ENCODE measurements at places on chromosomes 12 and 14.
A peak's percentile ranks its signal among the peaks of the same experiment; 100 is the strongest.

DNA sequence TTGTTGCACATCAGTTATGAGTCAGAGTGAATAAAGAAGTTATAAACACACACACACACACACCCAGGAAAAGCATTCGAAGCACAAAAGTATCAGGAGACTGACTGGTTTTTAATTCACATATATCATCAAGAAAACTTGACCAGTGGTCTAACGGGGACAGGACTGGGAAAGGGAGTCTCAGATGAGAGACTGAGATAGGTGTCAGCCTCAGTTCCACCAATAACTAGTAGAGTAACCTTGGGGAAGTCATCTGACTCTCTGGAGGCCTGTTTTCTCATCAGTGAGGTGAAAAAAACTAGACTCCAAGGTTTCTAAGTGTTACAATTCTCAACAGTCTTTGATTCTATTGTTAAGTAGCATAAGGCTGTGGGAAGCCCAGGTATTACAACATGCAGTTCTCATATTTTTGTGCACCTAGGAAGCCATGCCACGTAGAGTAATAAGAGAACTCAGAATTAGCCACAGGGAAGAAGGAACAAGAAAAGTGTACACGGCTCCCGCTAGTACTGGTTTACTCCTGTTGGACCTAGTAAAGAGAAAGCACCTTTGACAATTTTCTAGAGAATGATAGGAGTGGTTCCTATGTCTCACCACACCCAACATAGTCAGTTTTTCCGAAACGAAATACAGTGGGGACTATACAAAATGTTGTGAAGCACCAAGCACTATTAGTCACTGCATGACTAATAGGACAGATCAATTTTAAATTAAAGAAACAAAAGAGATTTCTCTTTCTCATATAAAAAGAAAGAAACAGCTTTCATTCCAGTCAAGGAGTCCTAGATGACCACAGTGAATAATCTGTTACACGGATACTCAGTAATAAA lies 5.0 kb downstream of the PPTC7 start:
- DNase-seq, result peak; percentile 61

DNA sequence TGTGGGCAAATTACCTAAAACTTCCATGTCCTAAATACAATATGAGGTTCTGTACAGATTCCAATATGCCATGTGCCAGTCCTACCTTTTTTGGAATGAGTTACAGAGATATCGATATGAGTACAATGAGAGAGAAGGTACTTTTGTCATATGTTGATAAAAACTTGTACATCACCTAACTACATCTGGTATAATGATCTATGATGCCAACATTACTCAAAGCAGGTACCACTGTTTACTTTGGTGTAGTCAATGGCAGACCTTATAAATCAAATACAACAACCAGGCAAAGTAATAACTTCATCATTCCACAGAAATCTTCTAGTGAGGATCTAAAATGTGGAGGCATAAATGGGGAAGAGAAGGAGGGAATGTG lies 12.7 kb downstream of the TEP1 start:
- no peak for DNase-seq

DNA sequence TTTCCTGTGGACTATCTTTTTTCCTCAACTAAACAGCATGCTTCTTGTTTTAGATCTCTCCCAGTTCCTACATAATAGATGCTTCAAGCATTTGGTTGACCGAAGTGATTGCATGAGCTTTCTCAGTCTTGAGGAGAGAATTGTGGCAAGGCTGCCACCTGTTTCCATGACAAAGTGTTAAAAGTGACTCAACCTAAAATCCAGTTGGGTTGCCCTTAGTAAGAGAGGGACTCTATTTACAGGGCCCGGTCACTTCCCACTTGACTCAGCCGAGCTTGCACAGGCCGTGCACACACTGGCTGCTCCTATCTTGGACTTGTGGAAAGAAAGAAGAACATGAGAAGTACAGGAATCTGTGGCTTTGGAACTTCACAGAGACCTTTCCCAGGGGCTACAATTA lies 2.1 kb upstream of the B4GALNT3 start:
- no peak for DNase-seq

- no peak for DNase-seq
These were observed 301.0 kb upstream of the MIS18BP1 start for GRCh38 chr14:45553981-45554380.

GRCh38 chr14:92380131-92380530 lies 57.2 kb downstream of the SLC24A4 start:
- no peak for DNase-seq

DNA sequence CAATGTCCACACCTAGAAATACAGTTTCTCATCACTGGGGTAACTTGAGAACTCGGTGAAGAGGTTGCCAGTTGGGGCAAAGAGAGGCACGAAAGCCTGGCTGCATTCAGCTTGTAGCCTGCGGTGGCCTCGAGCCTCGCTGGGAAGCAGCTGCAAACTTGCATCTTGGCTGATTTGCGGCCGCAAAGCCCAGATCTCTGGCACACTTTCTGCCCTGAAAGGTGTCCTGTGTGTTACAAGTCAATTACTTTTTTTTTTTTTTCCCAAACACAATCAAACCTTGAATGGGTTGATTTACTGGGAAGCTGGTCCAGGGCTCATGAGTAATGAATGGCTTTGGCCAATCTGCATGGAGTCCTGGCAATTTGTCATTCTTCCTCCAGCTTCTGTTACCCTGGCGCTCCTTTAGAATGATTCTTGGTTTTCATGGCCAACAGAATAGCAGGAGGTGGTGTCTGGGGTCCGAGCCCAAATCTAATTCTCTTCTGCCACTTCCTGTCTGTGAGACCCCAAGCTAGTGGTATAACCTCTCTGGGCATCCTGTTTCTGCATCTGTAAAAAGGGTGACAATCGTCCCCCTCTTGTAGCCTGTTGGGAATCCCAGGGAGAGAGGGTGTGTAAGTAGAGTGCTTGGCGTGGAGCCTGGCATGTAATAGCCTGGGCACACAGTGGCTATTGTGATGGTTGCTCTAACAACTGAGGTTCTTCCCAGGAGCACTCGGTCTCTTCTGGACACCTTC lies 6.7 kb downstream of the BCL7A start:
- DNase-seq, result no peak

DNA sequence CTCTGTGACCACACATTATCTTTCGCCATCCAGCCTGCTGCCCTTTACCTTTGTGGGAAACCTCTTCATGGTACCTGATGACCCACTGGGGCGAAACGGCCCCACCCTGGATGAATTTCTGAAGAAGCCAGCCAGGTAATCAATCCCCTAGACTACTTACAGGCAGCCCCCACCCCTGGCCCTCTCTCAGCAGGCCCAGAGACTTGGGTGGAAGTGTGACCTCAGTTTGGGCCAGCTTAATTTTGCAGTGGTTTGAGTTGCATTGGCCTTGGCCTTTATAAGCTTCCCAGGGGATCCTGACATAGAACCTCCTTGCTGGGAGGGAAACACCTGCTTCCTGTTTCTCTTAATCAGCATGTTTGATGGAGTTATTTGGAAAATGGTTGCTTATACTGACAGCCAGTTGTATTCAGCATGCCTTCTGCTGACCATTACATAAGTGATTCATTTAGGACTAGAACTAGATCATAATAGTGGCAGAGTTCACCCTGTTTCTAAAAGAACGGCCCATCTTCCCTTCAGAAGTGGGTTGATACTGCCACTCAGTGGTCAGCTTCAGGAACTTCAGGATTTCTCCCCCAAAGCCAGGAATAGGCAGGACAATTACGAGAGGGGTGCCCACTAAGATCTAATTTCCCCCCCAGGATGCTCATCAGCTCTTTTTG lies 6.1 kb downstream of the SDR39U1 start:
- peak; percentile 67 for DNase-seq

DNA sequence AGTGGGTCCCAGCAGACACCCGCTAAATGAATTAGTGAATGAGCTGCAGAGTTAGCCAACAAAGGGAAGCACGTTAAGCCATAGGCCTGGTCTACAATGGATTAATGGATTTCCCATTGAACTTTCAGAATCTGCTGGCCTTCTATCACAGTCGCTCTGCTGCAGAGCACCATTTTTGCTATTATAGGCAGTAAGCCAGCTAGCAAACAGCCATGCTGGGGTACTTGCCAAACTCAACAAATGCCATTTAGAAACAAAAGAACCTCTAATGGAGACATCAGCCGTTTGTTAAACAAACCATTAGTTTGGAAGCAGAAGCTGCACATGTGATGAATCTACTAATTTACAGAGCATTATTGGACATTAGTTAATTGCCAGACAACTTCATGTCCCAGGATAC lies 181.1 kb upstream of the STXBP6 start:
- DNase-seq, result no peak

DNA sequence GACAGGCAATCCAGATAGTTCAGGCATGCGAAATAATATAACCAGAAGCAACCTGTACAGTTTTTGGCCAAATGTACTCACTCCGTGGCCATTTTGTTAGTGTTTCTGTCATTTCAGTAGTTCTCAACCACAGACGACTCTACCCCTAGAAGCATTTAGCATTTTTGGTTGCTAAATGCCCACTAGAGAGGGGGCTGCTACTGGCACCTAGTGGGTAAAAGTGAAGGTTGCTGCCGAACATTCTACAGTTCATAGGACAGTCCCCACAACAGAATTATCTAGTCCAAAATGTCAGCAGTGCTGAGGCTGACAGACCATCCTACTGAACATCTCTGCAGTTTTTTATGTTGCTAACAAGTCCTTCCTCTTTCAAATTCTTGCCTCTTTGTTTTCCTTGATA lies 107.4 kb downstream of the TSHR start:
- no peak for DNase-seq

- no peak for DNase-seq
These were observed 805 bp upstream of the CRACR2A start for GRCh38 chr12:3753544-3754284.

DNA sequence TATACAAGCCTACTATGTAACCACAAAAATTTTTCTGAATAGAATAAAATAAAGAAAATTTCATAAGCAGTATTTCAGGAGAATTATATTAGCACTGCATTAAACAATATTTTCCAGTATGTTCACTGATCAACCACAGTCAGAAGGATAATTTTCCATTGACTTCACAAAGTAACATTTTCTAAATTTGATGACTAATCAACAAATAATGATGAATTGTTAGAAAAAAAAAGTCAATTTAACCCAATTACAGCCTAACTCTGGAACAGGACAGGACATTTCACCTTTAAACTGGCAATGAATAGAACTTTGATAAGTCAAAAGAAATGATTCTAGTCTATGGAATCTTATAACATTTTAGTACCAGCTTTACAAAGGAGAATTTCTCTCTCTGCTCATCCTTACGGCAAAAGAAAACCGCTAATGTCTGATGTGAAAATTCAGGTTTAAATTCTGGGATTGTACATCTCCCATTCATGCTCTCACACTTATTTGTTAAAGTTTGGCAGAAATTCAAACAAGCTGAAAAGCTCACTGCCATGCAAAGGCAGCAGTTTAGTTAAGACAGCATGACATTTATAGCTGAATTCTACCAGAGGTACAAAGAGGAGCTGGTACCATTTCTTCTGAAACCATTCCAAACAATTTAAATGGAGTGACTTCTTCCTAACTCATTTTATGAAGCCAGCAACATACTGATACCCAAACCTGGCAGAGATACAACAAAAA lies 84.5 kb downstream of the MDGA2 start:
- DNase-seq, result no peak

DNA sequence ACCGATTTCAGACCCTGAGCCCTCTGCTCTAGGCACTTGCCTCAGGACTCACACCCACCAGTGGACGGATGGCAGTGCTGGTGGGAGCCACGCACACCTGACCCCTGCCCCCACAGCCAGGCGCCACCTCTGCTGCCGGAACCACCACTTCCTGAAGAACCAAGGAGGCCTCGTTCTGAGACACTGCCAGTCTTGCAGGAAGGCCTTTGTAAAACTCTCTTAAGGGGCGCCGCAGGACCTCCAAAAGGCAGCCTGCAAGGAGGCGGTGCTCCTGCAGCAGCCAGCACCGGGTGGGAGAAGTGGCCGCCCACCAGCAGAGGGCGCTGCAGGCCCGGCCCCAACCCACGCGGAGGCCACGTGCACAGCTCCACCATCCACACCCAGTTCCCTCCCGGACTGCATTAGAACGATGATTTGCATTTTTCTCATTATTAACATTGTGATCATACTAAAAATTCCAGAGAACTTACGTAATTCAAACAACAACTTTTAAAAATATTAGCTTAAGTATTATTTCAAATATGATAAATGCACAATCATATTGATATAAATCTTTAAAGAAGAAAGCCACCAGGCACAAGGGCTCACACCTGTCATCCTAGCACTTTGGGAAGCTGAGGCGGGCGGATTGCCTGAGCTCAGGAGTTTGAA lies 12.8 kb downstream of the STX2 start:
- no peak for DNase-seq

DNA sequence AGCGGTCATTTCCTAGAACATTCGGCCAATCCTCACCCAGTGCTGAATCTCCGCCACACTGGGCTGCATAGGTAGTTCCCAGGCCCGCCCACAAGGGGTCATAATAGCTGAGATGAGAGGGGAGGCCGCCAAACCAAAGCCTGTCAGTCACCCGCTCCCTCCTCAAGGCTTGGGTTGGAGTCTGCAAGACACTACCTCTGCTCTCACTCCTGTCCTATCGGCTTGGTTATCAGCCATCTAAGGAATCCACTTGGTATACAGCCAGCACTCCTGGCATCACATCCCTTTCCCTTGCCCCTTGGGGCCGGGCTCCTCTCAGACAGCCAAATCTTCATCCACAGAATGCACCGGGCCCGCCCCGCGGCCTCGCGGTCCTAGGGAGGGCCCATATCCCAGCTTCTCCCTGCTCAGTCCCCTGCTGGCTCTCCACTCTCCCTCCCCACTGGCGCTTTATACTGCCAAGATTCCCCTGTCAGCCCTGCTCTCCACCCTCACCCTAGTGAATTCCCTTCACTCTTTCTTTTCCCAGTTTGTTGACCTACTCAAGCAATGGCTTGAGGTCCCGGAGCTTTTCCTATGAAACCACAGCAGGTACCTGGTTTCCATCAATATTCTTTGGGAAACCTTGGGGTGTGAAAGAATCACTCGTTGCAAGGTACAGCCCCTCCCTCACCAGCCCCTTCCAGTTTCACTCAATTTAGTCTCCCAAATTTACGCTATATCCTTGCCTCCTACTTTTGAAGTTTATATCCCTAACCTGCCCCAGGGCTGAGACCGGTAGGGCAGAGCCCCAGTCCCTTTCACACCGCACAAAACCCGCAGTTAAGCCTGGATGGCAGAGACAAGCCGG lies 1.4 kb downstream of the IFFO1 start:
- DNase-seq, result no peak

- no peak for DNase-seq
These were observed 156.3 kb upstream of the PDE3A start for GRCh38 chr12:20211981-20212421.

- no peak for DNase-seq
These were observed 16.1 kb upstream of the ZDHHC22 start for GRCh38 chr14:77157740-77158139.

GRCh38 chr14:51225751-51226150 lies 14.3 kb upstream of the TMX1 start:
- DNase-seq, result no peak

GRCh38 chr14:28571636-28572035 lies 195.0 kb upstream of the FOXG1 start:
- DNase-seq, result no peak

DNA sequence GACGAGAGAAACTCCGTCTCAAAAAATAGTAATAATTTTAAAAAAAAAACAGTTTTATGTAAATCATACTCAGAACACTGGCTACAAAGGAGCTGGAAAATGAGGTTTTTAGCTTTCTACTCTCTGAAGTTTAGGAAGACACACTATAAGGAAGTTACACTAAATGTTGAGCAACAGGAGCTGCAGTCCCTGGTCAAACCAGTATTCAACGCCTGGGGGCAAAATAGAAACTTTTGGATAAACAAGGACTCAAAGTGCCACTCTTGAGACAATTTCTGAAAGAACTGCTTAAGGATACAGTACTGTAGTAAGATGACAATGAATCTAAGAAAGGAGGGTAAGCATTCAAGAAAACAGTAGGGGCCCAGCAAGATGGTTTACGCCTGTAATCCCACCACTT lies 29.3 kb downstream of the ACTR6 start:
- DNase-seq, result no peak

GRCh38 chr12:47808574-47809365 lies 10.9 kb downstream of the HDAC7 start:
- no peak for DNase-seq
